ENCODE measurements at places on chromosomes 5 and 9.
A peak's percentile ranks its signal among the peaks of the same experiment; 100 is the strongest.

GRCh38 chr5:20601678-20602100, 613.7 kb upstream of the CDH18 start:
- no peak for DNase-seq

DNA sequence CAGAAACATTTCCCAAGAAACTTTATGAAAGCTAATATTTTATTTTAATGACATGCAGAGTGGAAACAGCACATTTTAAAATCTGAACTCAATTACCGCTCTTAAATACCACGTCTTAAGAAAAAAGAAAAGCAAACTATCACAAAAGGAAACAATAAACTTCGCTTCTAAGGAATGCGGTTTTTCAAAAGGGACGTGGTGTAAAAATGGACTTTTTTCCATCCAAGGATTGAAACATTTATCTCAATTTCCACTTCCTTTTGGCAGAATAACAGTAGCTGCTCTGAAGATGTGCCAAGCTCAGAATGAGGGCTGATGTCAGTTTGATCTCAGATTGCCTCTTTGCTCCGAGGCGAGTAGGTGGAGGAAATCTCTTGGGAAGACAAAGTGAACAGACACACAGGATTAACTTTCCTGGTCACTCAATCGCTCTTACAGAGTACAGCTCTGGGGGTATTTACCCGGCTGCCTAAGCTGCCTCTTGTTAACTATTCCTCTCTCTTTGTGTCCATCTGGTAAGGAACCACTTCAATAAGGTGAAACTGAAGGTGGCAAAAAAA, 158.5 kb downstream of the TRPM6 start:
- no peak for DNase-seq

- DNase-seq, result no peak
Measured at GRCh38 chr5:61285531-61285930, 46.5 kb upstream of the ZSWIM6 start.

- no peak for DNase-seq
Measured at GRCh38 chr5:78500871-78501270, 140.5 kb downstream of the SCAMP1 start.

DNA sequence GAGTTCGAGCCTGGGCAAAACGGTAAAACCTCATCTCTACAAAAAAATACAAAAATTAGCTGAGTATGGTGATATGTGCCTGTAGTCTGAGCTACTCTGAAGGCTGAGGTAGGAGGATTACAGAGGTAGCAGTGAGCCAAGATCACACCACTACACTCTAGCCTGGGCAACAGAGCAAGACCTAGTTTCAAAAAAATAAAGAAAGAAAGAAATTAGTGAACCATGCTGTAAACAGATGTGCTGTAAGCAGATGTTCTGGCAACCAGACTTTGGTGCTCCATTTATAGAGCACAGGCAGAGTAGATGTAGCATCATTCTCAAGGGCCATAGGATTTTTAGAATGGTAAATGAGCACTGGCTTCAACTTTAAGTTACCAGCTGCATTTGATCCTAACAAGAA, 115.4 kb downstream of the ST8SIA4 start:
- no peak for DNase-seq

DNA sequence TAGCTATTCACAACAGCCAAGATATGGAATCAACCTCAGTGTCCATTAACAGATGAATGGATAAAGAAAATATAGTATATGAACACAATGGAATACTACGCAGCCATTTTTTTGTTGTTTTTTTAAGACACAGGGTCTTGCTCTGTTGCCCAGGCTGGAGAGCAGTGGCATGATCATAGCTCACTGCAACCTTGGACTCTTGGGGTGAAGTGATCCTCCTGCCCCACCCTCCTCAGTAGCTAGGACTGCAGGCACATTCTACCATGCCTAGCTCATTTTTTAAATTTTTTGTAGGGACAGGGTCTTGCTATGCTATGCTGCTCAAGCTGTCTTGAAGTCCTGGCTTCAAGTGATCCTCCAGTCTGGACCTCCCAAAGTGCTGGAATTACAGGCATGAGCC, 38.5 kb downstream of the CERT1 start:
- no peak for DNase-seq

DNA sequence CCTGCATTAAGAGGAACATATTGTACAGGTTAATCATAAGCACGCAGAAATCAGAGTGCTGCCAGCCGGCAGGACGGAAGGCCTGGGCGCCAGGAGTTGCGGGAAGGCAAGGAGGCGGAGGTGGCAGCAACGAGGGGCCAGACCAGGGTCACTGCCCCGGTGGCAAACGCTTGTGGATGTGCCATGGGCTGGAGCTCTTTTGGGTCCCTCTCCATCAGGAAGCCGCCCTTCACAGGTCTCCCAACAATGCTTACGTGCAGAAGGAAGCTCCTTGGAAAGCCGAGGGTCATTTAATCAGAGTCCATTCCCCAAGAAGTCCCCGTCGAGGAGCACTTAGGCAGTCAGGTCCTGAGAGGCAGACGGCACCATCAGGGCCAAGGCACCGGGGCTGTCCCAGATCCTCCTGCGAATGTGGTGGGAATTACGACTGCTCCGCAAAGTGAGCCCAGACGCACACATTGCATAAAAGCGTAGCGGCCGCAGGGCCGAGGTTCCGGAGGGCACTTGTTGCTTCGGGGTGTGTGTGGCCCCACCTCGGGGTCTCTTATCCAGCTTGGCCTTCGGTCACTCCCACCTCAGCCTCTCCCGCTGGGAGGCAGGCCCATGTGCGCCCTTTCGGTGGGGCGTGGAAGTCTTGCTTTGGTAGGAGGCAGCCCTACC, 20.5 kb downstream of the MRPL36 start:
- no peak for DNase-seq

DNA sequence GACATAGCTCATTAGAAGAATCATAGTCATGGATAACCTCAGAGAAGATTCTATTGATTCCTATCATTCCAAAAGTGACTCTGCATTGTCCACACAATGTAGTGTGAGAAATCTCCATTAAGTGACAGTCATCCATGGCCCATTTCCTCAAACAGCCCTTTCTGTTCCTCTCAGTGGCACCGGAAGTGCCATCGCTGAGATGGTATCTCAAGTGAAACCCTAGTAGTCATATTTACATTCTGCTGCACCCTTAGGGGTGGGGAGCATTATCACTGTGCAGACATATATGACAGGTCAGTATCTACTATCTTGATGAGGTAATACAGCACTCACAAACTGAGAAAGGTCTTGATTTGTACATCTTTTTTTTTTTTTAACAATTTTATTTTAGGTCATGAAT, 55.4 kb upstream of the MIER3 start:
- no peak for DNase-seq

GRCh38 chr5:140174465-140175366, at the start of gene CYSTM1:
TSS of gene CYSTM1 (plus strand) at chr5:140175188. CDS start at chr5:140194466, 19,278 bp downstream.
- DNase-seq, result peak; percentile 86

DNA sequence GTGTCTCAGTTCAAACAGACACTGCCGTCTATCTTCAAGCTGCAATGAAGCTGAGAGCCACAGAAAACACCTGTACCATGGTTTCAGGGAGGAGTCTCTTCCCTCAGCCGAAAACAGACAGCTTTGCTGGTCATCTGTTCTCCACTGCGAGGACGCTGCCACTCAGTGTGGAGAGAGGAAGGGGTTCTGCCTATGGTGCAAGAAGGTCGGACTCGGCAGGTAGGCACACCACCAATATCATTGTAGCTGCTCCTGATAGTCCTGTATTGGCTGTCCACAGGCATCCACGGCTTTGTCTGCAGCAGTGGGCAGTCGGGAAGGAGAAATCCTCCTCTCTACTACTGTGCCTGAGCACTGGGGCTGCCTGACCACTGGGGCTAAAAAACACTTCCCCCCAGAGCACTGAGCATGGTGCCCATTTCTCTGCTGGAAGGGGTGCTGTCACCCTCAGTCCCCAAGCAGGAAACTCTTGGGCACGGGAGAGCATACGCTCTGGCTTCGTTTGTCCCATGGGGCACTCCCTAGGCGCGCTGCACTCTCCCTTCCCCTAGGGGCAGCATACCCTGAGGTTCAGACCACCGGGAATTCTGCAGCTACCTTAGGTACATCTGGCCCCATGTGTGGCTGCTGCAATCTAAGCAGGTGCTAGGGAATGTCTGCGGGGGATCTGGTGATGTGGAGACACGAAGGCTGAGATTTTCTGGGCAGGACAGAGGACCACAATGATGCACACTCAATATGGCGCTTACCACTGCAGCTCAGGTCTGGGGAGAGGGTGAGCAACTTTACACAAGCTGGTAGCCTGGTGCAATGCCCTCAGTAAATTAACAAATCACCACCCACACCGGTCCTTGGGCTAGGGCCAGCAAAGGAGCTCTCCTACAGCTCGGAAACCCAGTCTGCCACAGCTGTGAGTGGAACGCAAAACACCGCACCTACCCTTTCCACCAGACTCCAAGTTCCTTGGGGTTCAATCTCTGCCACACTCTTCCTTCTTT, 880.9 kb upstream of the SEMA6A start:
- no peak for DNase-seq

DNA sequence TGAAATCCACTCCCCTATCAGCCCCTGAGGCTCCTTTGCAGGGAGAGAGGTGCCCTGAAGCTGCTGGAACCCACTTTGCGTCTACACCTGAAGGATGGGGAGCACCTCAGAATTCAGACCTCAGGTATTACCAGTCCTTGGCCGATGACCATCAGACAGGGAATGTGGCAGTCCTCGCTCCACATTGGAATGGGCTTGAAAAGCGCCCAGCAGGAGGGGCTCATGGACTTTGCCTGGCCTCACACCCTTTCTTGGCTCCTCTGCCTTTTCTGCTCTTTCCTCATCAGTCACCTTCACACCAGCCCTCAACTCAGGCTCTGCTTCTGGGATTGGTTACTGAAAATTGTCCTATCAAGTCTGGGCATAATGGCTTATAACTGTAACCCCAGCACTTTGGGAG, 83.9 kb downstream of the BARX1 start:
- DNase-seq, result no peak

Data from ascending aorta (tissue), 2 donors.